ENCODE measurements at places on chromosomes 5 and 9. TPM values are rescaled to one million over a fixed set of nuclear protein-coding genes. Genes with fewer than 3 reads are reported as not detected.

ENTPD2 gene
- not detected for total RNA-seq

ST8SIA4 gene
- total RNA-seq: 15.6 TPM

TAF11L10 gene
- total RNA-seq: not detected

FCHO2 gene
- 10.7 TPM for total RNA-seq

HSPA4 gene
- total RNA-seq: 16.2 TPM

SMIM33 gene
- total RNA-seq: not detected

SLC36A1 gene
- total RNA-seq: 19.9 TPM

DNA sequence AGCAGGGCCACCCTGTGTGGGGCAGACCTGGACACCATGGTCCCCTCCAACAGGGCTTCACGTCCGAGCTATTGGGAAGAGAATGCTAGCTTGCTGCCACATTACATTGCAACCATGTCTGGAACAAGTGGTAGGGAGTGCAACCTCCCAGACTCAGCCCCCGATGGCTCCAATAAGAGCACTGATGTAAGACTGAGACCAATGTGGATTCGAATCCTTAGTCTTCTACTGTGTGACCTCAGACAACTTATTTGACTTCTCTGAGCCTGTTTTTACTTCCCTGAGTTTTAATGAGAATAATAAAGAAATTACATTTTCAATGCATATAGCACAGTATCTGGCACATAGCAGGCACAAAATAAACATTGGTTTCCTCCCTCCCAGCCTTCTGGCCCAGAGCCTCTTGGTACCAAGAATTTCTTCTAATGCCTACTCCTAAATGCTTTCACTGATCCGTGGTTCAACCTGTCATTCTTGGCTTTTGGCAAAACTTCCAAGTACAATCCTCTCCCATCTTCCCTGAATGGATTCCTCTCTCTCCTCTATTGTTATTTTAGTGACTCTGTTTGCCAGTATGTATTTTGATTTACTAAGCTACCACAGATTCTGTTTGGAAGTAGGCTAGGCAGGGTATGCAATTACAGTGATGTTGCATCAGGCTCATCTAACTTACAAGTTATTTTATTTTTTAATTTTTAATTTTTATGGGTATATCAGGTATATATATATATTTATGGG lies 34.6 kb upstream of the COL15A1 start:
- no peaks in the 10 kb centered on the region for H3K27me3 ChIP-seq
- H3K27ac ChIP-seq: peak overlapping the region; percentile 61
- DNase-seq: no peak

DNA sequence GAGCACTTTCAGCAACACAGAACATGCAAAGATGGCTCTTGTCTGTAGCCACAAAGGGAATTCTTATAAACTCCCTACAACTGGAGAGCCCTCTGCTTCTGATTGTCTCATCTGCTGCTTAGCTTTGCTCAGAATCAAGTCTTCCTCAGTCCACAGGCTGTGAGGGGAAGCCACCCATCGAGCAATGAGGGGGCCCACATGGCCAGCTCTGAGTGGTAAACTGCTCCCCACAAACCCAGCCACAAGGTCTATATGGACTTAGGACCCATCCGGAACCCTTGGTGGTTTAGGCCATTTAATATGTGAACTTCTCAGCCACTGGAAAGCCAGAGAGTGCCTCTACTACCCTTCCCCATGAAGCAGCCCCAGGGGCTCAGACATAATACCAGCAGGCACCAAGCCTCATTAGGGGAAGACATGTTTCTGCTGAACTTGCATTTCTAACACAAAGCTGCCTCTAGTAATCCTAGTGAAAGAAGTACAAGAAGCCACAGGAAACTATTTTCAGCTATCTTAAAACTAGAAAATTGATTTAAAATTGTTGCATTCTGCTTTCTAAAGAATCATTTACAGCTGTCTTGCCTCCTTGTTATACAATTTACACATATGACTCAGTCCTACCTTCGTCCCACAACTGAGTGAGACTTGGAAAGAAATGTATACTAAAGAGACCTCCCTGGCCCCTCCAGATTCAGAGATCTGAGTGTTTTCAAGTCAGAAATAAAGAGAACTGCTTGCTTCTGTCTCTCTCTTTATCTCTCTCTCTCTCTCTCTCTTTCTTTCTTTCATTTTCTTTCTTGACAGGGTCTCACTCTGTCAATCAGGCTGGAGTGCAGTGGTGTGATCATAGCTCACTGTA lies 90.2 kb downstream of the ESM1 start:
- H3K36me3 ChIP-seq: no peaks in the 10 kb centered on the region
- no peak for DNase-seq

- H3K27me3 ChIP-seq: no peaks in the 10 kb centered on the region
- no peak for DNase-seq
- no peak overlapping the region for H3K4me3 ChIP-seq
- H3K36me3 ChIP-seq: no peaks in the 10 kb centered on the region
- H3K4me1 ChIP-seq: no peaks in the 10 kb centered on the region
- H3K27ac ChIP-seq: no peak overlapping the region
These were observed 286.3 kb downstream of the CDH18 start for GRCh38 chr5:19701731-19702130.

GRCh38 chr9:19533373-19533772 lies 124.6 kb downstream of the ACER2 start:
- H3K4me3 ChIP-seq: no peak overlapping the region
- no peaks in the 10 kb centered on the region for H3K4me1 ChIP-seq
- H3K27ac ChIP-seq: no peak overlapping the region
- H3K27me3 ChIP-seq: no peaks in the 10 kb centered on the region

DNA sequence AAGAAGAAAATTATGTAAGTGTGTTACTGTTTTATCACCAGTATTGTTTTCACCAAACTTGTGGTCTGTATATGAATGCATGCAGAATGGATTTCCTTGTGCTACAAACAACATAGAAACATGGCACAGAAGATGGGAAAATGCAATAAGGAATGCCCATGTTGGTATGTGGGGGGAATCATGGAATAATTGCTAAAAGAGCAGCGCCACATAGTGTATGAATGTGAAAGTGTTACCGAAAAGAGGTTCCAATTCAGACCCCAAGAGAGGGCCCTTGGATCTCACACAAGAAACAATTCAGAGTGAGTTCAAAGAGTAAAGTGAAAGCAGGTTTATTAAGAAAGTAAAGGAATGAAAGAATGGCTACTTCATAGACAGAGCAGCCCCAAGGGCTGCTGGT lies 26.4 kb upstream of the TYRP1 start:
- no peaks in the 10 kb centered on the region for H3K4me1 ChIP-seq
- H3K36me3 ChIP-seq: no peaks in the 10 kb centered on the region
- DNase-seq: no peak

DNA sequence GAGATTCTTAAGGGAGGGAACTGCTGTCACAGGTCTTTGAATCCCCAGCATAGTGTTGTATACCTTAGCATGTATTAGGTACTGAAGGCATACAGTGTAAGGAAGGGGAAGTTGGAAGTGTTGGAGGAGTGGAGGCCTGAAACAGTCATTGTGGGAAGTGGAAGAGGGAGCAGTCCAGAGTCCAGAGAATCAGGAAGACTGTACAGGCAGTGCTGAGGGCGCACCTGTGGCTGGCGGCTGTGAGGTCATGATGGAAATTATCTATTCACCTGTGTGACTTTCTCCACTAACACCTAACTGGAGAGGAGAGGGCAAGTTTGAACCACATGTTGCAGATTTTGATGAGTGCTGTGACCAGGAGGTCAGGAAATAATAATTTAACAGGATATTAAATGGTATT lies 119.7 kb upstream of the NIPBL start:
- H3K27ac ChIP-seq: no peak overlapping the region
- no peak for DNase-seq
- H3K4me3 ChIP-seq: no peak overlapping the region
- no peaks in the 10 kb centered on the region for H3K4me1 ChIP-seq
- H3K27me3 ChIP-seq: no peaks in the 10 kb centered on the region

DNA sequence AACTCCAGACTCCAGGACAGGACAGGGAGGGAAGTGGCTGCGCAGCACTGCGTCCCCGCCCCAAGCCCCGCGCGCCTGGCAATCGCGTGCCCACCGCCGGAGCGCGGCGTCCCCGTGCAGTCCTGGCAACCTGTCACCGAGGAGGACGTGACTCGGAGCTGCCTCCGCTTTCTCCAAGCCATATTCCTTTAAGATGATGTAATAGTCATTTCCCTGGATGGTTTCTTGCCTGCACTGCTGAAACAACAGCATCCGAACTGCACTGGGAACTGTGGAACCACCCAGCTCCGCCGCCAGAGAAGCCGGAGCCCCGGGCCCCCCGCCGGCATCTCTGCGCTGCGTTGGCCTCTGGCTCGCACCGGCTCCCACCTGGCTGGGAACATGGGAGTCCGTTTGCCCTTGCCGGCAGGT lies 34.5 kb downstream of the KCTD16 start:
- no peak overlapping the region for H3K27ac ChIP-seq
- DNase-seq: peak; percentile 67
- H3K36me3 ChIP-seq: no peaks in the 10 kb centered on the region
- H3K27me3 ChIP-seq: no peaks in the 10 kb centered on the region

- H3K36me3 ChIP-seq: no peaks in the 10 kb centered on the region
- H3K27ac ChIP-seq: no peak overlapping the region
- H3K27me3 ChIP-seq: no peaks in the 10 kb centered on the region
- H3K4me1 ChIP-seq: no peaks in the 10 kb centered on the region
- H3K4me3 ChIP-seq: no peak overlapping the region
These were observed 7.9 kb downstream of the TICAM2 start for GRCh38 chr5:115594128-115595047.

GRCh38 chr5:139926797-139927503 lies 116.1 kb downstream of the NRG2 start:
- H3K36me3 ChIP-seq: no peaks in the 10 kb centered on the region
- no peak overlapping the region for H3K4me3 ChIP-seq
- no peak for DNase-seq
